ENCODE measurements at places on chromosomes 12 and 14.

- no peak for DNase-seq
Measured at GRCh38 chr14:87869619-87870583, 123.1 kb downstream of the GALC start.

DNA sequence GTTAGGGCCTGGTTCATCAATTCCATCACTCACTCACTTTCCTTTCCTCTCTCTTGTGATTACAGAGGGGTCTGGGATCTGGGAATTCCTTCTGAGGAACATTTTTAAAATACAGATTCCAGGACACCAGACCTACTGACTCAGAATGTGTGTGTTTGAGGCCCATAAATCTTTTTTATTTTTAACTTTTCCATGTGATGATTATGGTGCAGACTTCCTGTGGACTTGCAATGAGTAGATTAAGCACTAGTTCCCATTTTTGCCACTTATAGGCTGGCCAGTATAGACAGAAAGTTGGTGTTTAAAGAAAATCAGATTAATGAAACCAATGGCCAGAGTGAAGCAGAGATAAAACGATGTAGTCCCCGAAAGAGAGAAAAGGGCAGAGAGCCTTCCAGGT, 28.1 kb downstream of the SLC41A2 start:
- no peak for DNase-seq

DNA sequence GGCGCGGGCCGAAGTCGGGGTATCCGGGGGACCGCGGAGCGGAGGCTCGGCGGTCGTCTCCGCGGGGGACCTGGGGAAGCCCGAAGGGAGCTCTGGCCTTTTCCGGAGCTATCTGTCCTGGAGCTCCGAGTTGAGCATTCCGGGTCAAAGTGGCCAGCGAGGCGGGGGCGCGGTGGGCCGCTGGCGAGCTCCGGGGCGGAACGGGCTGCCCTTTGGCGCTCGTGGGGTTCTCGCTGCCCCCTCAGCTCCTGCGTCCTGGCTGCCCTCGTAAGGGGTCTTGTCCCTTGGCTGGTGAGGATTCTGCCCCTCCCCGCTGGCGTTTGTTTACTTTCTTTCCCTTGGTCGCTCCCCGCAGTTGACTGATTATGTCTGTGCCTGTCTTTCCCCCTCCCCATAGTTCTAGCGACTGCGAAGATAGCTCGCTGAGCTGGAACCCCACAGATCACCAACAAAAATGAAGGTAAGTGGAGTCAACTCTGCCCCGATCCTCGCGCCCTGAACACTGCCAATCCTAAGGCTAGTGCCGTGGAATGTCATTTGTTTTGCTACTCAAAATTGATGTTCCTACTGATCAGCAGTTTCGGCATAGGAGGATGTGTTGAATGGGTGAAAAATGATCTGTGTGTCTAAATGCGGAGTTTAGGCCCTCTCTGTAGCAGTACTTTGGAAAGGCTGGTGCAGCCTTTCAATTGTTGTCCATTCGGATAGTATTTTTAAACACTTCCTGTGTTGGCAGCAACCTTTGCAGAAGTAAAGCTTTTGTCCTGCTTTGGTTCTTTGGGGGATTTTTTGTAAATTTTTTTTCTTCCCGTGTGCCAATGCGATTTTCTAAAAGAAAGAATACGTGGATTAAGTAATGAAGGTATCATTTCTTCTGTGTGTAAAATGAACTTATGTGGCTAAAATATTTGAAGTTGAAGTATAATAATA, 1.3 kb downstream of the ARID4A start:
- DNase-seq = peak; percentile 29

- DNase-seq = no peak
Measured at GRCh38 chr12:114194956-114195355, 211.0 kb downstream of the TBX5 start.

- DNase-seq = peak; percentile 27
Measured at GRCh38 chr14:103886304-103887169, 39.2 kb upstream of the PPP1R13B start.

GRCh38 chr12:58767496-58767895, 152.8 kb downstream of the LRIG3 start:
- DNase-seq = peak; percentile 11

DNA sequence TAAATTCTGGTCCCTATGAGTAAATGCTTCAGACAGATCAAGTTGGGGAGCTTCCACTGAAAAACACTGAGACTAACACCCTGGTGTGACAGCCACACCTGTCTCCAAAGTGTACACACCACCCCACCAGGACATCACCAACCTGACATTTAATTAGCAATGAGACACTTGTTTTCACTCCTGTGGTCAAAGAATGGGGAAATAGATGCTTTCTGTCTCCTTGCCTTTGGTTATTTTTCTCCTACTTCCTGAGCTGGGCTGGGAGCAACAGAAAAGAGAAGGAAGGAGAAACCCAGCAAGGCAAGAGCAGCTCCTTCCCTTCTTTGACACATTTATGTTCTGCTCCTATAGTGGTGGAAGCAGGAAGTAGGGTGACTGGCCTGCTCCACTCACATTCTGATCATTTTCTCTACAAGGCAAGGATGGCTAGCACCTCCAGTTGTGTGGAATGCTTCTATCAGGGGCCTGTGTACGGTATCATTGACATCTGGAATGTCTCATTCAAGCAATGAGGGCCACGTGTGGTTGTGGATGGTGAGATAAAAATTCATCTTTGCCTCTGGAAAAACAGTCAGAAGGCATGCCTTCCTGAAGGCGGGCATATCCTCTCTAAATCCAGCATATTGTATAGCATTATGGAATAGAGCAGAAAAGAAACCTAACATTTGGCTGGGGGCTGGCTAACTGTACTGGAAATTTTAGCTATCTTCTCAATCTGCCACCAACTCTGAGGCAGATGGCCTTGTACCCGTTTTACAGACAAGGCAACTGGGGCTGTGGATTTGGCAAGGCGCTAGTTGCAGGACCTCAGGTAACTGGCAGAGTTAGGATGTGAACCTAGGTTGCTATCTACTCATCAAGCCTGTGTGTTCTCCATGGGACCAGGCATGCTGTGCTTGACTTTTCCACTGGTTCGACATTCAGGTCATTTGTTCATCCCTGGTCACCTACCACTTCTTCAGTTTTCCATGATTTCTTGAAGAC, 24.8 kb upstream of the LGALS3 start:
- no peak for DNase-seq

DNA sequence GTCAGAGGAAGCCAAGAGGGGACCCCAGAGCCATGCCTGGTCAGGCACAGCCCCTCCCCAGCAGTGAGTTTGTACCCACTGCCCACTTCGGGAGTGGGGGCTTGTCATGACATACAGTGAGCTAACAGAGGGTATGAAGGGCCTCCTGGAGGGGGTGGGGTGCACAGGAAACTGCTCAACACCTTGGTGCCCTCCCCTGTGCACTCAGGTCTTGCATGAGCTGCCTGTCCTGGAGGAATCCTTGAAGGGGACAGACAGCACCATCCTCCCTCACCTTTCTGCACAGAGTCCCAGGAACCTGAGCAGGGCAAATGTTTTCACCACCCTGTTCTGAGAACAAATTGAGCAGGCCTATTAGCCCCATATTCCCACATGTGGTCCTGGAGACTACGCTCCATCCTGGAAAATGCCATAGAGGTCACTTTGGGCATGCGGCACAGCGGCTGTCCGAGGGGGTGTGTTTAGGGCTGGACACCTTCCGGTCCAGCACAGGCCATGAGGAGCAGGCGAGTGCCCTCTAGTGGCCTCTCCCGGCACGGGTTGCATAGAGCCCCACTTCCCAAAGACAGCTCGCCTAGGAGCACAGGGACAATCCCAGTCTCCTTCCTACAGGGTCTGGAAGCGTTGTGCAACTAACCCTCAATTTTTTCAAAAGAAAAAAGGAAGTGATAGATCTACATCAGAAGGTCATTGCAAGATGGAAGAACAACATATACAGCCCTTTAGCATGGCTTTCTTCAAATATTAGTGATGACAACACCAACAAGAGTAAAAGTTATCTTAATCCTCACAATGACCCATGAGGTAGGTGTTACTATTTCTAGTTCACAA, 31.9 kb upstream of the ZFP36L1 start:
- peak; percentile 77 for DNase-seq

- DNase-seq = no peak
Measured at GRCh38 chr12:22211128-22211527, 123.4 kb downstream of the ST8SIA1 start.

GRCh38 chr12:49364989-49365388, 2.3 kb upstream of the SPATS2 start:
- DNase-seq = no peak

GRCh38 chr12:75955251-75955650, 76.3 kb downstream of the PHLDA1 start:
- no peak for DNase-seq

- no peak for DNase-seq
Measured at GRCh38 chr12:67457778-67458665, 188.9 kb downstream of the CAND1 start.

- no peak for DNase-seq
Measured at GRCh38 chr12:108141600-108142130, 12.6 kb downstream of the WSCD2 start.

DNA sequence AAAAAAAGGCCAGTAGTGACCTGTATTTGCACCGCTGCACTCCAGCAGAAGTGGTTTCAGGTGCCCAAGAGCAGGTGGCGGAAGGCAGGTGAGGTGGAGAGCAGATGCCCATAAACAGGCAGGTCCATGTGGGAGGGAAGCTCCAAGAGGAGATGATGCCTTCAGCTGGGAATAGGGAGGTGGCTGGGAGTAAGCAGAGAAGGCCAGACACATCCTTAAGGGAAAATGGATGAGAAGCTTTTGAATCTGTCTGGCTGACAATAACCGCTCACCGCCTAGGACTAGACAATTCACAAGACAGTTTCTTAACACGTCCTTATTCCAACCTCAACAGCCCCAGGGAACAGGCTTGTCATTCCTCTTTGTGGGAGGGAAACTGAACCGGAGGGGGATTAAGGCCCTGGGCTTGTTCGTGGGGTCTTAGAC, 43.9 kb upstream of the PLEKHG6 start:
- DNase-seq = peak; percentile 91

DNA sequence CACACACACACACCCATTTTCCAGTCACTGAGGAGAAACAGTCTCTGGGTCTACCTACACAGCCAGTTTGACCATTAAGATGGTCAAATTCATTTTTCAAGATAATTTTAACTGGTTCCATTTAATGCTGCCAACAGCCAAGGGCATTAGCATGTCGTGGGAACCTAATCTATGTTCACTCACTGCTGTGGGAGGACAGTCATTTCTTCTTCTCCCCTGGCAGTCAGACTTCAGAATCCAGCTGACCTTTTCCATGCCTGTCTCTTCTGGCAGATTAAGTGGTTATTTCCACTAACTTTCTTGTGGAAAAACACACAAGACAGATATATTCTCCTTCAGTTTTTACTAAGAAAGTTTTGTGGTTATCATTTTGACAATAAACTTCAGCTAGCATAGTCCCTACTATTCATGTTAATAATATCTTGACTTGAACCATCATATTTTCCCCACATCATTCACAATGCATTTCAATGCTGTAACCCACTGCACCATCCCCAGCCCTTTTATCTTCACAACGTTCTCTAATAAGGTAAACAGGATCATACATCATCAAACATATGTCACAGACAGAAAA, 82.2 kb downstream of the DAD1 start:
- no peak for DNase-seq

DNA sequence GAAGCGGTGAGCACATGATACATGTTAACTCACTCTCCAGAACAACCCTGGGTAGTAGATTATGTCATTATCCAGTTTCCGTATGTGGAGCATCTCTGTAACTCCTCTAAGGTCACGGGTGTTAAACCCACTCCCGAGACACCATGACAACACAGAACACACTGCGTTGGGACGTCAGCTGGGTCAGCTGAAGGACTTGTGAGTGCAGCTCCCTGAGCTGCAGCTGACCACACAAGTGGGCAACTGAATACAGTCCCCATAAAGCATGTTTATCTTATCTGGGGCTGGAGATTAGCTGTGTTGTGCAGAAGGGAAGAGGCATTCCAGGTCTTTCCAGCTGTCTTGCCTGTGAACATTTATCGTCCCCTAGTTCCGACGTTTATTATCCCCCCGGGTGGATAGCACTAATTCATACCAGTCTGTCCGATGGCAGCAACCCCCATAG, 211.5 kb downstream of the CHST11 start:
- no peak for DNase-seq

GRCh38 chr14:91375720-91376452, 41.7 kb downstream of the CCDC88C start:
- DNase-seq = no peak

- peak; percentile 67 for DNase-seq
Measured at GRCh38 chr12:58346032-58346632, 404.8 kb downstream of the ATP23 start.

GRCh38 chr14:102795060-102795925, 18.0 kb downstream of the TRAF3 start:
- peak; percentile 70 for DNase-seq

GRCh38 chr12:44389038-44389437, 487.1 kb downstream of the NELL2 start:
- DNase-seq = no peak

GRCh38 chr14:56292970-56293369, 174.8 kb downstream of the PELI2 start:
- DNase-seq = peak; percentile 8

DNA sequence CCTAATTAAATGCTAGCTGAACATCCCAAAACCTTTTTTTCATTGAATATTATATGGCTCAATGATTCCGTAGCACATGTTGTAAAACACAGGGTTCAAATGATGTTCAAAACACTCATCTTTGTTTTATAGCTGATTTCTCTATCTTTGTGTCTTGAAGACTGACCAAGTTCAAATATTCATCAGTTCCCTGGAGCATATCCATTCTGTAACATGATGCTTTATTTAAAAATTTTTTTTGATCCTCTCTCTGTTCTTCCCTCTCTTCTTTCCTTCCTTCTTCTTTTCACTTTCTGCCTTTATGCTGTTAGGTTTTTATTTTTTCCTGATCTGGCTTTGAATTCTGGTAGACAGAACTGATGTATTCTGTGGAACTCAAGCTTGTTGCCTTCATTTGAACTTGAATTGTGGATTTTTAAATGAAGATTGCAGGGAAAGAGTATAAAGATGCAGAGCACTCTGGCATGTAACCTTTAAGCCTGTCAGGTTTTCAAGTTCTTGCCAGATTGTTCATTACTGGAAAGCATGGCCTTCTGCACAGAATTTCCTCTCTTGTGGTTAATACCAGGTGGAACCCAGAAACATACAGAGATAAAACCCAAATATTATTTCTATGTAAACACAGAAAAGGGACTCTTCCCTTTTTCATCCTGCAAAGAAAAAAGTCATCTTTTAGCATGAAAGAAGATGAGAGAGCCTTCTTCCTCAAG, 39.5 kb downstream of the PROX2 start:
- DNase-seq = no peak

GRCh38 chr12:56374726-56375597, 12.3 kb upstream of the APOF start:
- DNase-seq = no peak

DNA sequence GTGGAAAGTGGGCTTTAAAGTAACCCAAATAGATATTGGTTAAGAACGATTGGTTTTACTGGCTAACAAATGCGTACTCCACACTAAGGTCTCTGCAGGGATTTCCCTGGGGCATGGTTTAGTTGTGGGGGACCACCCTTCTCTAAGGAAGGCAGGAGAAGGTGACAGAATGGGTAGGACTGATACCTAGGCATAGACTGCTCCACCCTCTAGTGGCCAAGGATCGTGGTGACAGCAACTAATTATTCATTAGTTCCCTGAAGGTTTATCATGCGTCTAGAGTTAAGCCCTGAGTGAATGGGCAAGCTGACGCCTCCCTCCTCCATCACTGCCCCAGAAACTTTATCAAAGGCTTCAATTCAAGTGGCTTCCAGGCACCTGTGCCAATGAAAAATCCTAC, 9.1 kb downstream of the FAM181A start:
- DNase-seq = no peak

Data from NCI-H146 (cell line).